Thoracic aorta (tissue), 2 donors: ENCODE measurements at places on chromosomes 5 and 9. TPM values are rescaled to one million over a fixed set of nuclear protein-coding genes. Genes with fewer than 3 reads are reported as not detected.

The C1QTNF2 gene
- total RNA-seq: 13.8 TPM

The SGCD gene
- total RNA-seq: 20.4 TPM

DNA sequence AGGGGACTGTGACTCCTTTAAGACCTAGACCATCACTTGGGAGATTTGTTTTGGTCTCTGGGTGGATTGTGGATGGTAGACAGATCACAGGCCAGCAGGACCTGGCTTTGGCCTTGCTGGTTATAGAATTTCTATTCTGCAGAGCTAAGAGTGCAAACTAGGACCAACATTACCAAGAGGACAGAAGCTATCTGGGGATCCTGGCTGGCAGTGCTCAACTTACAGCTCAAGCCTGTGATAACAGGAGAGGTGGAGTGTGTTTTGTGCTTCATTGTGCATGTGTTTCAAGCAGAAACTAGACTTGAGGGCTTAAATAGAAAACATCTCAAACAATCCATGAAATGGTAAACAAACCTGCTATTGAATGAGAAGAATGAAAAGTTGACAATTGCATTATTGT lies 106.7 kb downstream of the ZNF462 start:
- DNase-seq: no peak
- H3K27me3 ChIP-seq: no peaks in the 10 kb centered on the region
- H3K36me3 ChIP-seq: peaks cover 13% of the 10 kb centered on the region
- no peak overlapping the region for H3K27ac ChIP-seq

- no peak for DNase-seq
- no peaks in the 10 kb centered on the region for H3K4me1 ChIP-seq
- H3K36me3 ChIP-seq: peaks cover 14% of the 10 kb centered on the region
Observed at GRCh38 chr9:13221741-13222140, 57.8 kb downstream of the MPDZ start.

GRCh38 chr9:138038244-138038671 lies 160.7 kb downstream of the CACNA1B start:
- H3K27ac ChIP-seq: no peak overlapping the region
- H3K4me3 ChIP-seq: no peak overlapping the region
- no peak for DNase-seq
- no peaks in the 10 kb centered on the region for H3K36me3 ChIP-seq
